ENCODE measurements at places on chromosomes 7 and 10.

GRCh38 chr10:131703941-131704340, 196.9 kb upstream of the PPP2R2D start:
- DNase-seq = no peak

- DNase-seq = no peak
Observed at GRCh38 chr10:1404323-1405260, 332.7 kb downstream of the ADARB2 start.

DNA sequence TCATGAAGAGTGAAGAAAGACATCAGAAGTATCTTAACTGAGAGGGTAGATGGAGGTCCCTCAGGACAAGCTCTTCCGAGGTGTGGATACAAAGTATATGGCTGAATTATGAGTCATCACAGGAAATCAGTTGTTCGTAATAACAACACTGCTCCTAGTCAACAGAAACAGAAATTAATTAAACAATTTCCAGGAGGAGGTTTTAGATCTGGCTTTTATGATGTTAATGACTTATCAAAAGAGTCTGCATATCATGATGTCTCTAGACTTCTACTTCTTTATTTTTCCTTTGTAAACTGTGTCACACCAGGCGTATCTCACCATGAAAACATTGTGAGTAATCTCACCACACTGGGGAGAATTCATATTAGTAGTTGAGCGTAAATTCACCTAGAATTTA, 31.2 kb downstream of the OSBPL3 start:
- DNase-seq = no peak

DNA sequence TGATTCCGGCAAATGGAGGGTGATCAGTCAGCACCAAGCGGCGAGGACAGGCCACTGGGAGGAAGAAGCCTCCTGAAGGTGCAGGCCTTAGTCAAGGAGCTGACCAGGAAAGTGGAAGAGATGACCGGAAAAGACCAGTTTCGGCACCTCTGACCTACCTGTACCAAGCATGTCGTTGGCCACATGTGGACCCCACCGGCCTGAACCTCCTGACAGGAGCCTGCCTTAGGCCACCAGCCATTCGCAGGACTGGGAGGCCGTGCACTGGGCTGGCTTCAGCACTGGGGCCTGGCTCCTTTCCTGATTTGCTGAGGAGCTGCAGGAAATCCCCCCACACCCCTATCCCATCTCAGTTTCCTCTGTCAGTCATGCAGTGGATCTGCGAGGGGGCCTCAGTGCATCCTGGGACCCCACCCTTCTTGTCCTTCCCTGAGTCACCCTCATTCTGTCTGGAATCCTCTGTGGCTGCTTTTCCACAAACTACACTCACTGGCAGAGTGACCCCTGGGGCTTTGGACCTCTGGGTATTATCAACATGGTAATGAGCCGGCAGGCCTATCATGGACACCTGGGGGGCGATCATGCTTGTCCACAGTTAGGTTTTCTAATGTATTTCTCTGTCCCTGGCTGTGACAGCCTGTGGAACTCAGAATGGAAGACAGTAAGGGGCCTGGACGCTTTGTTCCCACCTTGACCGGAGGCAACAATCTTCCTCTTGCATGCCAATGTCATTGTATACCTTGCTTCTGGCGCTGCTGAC, 33.0 kb downstream of the RAMP3 start:
- DNase-seq = no peak

- peak; percentile 68 for DNase-seq
Observed at GRCh38 chr7:129502708-129503685, 666 bp downstream of the SMKR1 start.

GRCh38 chr10:10794046-10794445, 223.6 kb upstream of the CELF2 start:
- no peak for DNase-seq

- DNase-seq = peak; percentile 29
Observed at GRCh38 chr10:29748109-29748650, 113.4 kb upstream of the SVIL start.

DNA sequence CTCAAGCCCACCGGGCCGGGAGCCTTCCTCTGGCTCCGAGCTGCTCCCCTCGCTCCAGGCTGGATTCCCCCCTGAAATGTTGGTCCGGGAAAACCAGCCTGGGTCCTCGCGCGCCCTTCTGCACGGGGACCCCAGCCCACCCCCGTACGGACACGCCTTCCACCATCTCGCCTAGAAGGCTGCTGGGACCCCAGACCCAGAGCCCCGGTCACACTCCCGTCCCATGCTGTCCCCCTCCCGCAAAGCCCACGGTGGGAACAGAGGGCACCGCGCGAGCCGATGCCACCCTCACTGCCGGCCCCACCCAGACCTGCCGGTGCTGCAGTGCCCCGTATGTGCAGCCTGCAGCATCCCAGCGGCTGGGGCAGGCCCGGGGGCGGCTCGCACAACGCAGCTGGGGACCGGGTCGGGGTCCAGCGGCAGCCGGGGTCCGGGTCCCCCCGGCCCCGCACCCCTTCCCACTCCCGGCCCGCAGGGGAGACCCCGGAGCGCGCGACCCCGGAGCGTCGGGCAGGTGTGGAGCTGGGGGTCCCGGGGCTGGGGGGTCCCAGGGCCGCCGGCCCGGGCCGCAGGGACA, 871 bp downstream of the SPOCK2 start:
- peak; percentile 39 for DNase-seq

DNA sequence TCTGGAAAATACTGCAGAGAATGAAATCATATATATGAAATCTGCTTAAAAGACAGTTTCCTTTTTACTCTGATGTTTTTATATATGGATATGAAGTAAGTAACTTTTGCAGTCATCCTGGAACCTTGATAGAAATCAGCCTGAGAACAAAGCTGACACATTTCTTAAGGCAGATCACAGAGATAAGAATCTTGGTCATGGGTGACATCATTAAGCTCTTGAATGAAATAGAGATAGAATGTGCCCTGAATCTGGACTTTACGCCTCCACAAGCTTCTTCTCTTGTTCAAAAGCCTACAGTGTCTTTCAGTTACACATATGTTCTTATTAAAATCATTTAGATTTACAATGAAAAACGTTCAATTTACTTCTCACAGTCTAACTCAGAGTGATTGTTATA, 319.1 kb upstream of the CNTNAP2 start:
- no peak for DNase-seq

- no peak for DNase-seq
Observed at GRCh38 chr7:132232406-132232805, 343.9 kb downstream of the PLXNA4 start.

DNA sequence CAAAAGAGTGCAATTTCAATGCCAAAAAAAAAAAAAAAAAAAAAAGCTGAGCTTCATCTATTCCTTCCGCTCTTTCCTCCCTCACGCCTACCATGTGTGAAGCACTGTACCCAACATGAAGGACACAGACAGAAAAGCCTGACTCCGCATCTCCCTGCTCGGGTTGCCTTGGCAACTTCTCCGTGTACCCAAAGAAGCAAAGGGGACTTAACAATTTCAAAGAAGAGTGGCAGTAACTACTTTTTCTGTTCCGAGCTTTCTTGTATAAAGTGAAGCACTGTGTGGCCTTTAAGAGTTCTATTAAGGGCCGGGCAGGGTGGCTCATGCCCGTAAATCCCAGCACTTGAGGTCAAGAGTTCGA, 177.7 kb downstream of the PRKCQ start:
- no peak for DNase-seq

DNA sequence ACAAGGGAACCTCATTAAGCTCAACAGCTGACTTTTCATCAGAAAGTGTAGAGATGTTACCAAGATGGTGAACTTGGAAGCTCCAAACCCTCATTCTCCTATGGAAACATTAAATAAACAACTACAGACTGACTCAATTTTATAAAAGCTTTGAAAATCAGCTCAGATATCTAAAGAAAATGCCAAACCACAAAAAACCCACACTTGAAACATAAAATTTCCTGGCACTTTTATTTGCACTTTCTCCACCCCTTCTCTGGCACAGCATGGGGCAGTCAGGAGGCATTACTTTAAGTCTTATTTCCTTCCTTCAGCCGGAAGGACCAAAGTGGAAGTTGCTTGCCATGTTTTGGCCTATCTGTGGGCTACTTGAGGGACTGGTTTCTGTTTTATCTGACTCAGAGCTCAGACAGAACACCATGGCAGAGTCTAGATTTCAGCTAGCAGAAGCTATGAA, 114.7 kb downstream of the ODAD2 start:
- no peak for DNase-seq

GRCh38 chr10:70499836-70500167, 21.2 kb downstream of the PALD1 start:
- no peak for DNase-seq

- DNase-seq = peak; percentile 99
Observed at GRCh38 chr7:96670338-96671289, 39.0 kb downstream of the SEM1 start.

GRCh38 chr7:70935854-70936253, 196.1 kb upstream of the GALNT17 start:
- no peak for DNase-seq

DNA sequence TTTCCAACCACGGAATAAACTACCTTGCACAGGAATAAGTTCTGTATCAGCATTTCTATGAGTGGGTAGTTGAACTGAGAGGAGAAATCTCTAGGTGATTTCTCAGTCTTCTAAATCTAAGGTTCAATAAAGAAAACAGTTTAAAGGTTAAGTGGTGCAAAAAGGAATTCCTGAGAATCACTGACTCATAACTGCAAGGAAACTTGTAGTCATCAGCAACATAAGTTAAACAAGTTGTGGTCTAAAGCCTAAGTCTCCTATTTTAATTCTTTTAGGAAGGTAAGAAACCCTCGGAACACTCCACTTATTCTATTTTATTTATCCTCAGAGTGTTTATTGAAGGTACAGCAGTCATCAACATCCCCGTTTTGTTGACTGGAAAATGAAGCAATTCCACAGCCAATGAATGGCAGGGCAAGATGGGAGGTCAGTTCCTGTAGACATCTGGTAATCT, 92.4 kb upstream of the PIK3CG start:
- no peak for DNase-seq

DNA sequence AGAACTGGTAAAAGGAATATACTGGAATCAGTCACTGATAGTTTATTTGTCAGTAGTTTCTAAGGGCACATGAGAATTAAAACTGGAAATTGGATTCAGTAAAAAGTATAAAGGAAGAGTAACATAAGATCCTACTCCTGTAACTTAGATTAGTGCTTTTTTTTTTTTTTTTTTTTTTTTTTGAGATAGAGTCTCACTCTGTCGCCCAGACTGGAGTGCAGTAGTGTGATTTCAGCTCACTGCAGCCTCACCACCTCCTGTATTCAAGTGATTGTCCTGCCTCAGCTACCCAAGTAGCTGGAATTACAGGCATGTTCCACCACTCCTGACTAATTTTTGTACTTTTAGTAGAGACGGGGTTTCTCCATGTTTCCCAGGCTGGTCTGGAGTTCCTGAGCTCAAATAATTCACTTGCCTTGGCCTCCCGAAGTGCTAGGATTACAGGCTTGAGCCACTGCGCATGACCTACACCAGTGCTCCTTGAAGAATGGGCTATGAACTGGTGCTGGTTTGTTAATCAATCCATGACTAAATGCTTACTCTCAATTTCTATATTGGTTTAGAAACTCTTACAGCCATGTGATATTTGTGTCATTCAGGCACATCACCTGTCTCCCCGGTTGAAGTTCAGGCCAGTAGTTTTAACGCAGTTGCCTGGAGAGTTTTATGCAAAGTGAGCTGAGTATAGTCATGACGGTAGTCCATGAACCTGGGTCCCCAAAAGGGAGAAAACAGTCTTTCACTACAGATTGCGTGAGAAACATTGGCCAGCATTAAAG, 65.0 kb downstream of the ZEB1 start:
- DNase-seq = no peak

DNA sequence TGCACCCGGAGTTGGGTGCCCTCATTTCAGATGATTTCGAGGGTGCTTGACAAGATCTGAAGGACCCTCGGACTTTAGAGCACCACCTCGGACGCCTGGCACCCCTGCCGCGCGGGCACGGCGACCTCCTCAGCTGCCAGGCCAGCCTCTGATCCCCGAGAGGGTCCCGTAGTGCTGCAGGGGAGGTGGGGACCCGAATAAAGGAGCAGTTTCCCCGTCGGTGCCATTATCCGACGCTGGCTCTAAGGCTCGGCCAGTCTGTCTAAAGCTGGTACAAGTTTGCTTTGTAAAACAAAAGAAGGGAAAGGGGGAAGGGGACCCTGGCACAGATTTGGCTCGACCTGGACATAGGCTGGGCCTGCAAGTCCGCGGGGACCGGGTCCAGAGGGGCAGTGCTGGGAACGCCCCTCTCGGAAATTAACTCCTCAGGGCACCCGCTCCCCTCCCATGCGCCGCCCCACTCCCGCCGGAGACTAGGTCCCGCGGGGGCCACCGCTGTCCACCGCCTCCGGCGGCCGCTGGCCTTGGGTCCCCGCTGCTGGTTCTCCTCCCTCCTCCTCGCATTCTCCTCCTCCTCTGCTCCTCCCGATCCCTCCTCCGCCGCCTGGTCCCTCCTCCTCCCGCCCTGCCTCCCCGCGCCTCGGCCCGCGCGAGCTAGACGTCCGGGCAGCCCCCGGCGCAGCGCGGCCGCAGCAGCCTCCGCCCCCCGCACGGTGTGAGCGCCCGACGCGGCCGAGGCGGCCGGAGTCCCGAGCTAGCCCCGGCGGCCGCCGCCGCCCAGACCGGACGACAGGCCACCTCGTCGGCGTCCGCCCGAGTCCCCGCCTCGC, at the start of gene EGFR:
Gene EGFR, plus strand, starts transcription at position 657 of the 830 bp plus-strand sequence. CDS start 261 bp downstream, outside the sequence.
- DNase-seq = peak; percentile 15

DNA sequence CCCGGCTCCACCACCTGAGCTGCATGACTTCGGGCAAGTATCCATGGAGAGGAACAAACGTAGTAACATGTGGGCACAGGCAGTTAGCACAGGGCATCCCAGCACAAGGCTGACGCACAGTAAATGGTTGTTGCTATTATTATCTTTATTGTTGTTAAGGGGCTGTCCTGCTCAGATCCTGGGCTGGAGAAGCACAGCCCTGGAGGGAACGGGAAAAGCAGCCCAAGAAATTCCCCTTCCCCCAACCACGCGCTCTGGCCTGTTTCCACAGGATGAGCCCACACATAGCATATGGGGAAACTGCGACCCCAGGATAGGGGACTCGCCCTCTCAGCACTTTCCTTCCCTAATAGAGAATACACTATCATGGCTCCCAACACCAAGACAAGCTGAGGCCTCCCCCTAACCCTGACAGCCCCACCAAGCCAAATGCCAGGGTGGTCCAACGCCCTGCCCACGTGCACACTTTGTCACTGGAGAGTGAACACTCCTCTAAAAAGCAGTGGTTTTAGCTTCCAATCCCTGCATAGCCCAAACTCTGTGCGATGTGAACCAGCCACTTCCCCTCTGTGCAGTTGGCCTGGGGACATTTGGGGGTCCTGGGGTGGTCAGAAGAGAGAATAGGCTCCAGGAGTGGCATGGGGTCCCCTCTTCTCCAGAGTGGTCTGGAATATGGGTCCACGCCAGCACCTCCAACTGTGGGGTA, 11.0 kb downstream of the PSD start:
- no peak for DNase-seq

GRCh38 chr10:2800178-2800577, 267.2 kb upstream of the PFKP start:
- DNase-seq = no peak
